ENCODE measurements at places on chromosomes 4 and X. TPM values are rescaled to one million over a fixed set of nuclear protein-coding genes. Genes with fewer than 3 reads are reported as not detected.

DNA sequence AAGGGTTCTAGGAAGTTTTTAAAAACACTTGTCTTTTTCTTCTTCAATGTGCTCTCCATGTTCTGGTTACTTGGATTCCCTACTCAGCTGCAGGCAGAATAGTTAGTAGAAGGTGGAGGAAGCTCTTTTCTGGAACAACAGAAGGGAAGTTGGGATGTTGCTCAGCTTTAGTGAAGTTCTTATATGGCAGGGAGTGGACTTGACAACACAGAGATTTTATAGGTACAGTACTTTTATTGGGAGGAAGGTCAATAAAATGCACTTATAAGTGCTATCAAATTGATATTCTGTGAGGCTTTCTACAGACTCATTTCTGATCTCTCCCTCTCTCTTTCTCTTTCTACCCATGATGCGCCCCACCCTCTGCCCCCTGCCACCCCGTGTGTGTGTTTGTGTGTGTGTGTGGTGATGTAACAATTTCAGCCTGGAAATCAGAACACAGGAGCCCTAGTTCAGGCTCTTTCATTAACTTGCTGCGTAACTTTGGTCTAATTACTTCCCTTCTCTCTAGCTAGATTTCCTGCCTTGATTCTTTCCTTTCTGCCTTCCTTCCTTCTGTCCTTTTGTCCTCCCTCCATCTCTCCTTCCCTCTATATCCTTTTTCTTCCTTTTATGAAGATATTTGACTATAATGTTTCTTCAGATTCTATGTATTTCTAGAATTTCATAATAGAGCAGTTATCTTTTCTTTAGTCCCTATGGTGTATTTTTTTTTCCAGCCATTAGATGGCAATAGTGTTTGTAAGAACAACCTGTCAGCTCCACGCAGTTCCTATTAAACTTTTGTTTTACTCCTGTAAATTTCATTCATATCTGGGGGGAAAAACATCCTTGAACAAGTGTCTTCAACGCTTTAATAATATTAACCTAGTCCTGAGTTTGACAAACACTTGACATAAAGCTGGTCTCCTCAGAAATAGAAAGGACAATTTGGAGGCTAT lies 37.1 kb downstream of the HEPH start:
- H3K27me3 ChIP-seq: no peaks in the 10 kb centered on the region
- H3K4me1 ChIP-seq: no peaks in the 10 kb centered on the region
- no peak for DNase-seq
- no peaks in the 10 kb centered on the region for H3K36me3 ChIP-seq

DNA sequence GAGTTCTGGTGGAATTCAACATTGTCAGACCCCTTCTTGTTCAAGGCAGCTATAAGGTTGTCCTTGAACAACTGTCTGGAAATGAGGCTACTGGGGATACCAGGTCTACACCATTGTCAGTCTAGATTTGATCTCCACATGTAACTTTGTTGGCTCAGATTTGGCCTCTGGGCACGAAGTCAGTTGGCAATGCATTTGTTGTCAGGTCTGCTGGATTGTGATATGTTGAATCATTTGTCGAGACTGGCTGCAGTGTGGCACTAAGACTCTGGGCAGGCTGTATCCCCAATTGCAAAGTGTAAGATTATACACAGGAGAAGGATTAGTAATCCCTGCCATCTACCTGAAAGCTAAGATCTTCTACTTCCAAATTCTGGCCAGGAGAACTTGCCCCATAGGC lies 26.5 kb downstream of the ZNF81 start:
- H3K4me3 ChIP-seq: no peak overlapping the region
- peaks cover 5% of the 10 kb centered on the region for H3K4me1 ChIP-seq
- DNase-seq: no peak
- H3K27ac ChIP-seq: peak overlapping the region; percentile 90
- no peaks in the 10 kb centered on the region for H3K27me3 ChIP-seq
- H3K36me3 ChIP-seq: no peaks in the 10 kb centered on the region

Gene KLHL13
- total RNA-seq: 5.3 TPM

Gene GABRE
- total RNA-seq: 4.9 TPM

GRCh38 chr4:153110739-153111138 lies 93.5 kb upstream of the TRIM2 start:
- H3K27me3 ChIP-seq: no peaks in the 10 kb centered on the region
- no peaks in the 10 kb centered on the region for H3K36me3 ChIP-seq
- no peak overlapping the region for H3K4me3 ChIP-seq
- H3K4me1 ChIP-seq: no peaks in the 10 kb centered on the region
- no peak overlapping the region for H3K27ac ChIP-seq

- no peak for DNase-seq
- no peaks in the 10 kb centered on the region for H3K36me3 ChIP-seq
- H3K4me1 ChIP-seq: no peaks in the 10 kb centered on the region
Observed at GRCh38 chr4:41573502-41574001, 35.6 kb downstream of the LIMCH1 start.

GRCh38 chrX:2692221-2693112 lies 1.4 kb downstream of the CD99 start:
- peaks cover 31% of the 10 kb centered on the region for H3K4me1 ChIP-seq
- DNase-seq: peak; percentile 45
- no peaks in the 10 kb centered on the region for H3K36me3 ChIP-seq
- peak overlapping the region; percentile 44 for H3K4me3 ChIP-seq
- H3K27me3 ChIP-seq: no peaks in the 10 kb centered on the region

Gene SHOX
- not detected for total RNA-seq

DNA sequence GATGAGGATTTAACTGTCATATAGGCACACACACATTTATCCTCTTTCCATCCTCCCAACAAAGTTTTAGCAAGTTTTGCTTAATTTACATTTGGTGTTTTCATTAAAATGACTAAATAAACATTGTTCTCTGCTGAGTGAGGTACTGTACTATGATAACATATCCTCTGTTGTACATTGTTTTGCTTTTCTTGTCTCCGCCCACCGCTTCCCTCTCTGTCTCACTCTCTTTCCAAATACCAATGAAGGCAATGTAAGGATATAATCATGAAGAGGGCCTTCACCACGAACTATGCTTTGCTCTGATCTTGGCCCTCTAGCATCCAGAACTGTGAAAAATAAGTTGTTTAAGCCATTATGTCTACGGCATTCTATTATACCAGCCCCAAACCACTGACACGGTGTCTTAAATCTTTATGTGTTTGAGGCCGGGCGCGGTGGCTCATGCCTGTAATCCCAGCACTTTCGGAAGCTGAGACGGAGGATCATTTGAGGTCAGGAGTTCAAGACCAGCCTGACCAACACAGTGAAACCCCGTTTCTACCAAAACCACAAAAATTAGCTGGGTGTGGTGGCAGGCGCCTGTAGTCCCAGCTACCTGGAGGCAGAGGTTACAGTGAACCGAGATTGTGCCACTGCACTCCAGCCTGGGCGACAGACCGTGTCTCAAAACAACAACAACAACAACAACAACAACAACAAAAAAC lies 65.3 kb downstream of the HPRT1 start:
- no peak for DNase-seq
- no peak overlapping the region for H3K4me3 ChIP-seq
- no peak overlapping the region for H3K27ac ChIP-seq
- no peaks in the 10 kb centered on the region for H3K4me1 ChIP-seq

- H3K27ac ChIP-seq: no peak overlapping the region
- DNase-seq: no peak
- H3K4me3 ChIP-seq: no peak overlapping the region
- H3K36me3 ChIP-seq: no peaks in the 10 kb centered on the region
- H3K27me3 ChIP-seq: no peaks in the 10 kb centered on the region
Observed at GRCh38 chr4:60605646-60606354, 594.3 kb upstream of the ADGRL3 start.

DNA sequence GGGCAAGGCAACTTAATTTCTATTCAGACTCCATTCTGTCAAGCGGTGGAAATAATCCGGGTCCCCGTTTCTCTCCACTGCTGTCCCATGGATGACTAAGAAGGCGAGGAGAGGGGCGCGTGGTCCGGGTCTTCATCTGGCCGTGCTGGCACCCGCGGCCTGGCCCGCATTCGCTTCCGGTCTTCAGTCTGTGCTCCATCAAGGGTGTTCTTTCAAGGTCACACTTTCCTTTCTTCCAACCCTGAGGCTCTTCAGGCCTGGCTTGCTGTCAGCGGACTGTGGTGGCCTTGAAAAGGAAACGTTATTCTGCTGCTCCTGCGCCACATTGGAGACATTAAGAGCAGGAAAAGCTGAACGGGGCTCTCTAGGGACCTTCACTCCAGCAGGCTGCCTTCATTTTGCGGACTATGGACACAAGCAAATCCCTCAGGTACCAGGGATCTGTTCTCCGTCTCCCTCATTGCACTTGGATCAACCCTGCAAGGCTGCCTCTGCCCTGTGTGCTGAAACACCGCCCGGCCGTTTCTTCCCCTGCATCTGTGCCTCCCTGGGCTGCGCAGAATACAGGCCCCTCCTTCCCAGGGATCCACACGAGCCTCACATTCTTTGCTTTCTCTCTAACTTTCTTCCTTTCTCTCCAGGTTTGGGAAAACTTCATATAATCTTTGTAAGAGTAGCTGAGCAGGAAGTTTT lies 5.7 kb upstream of the SLC25A4 start:
- no peaks in the 10 kb centered on the region for H3K36me3 ChIP-seq
- H3K27me3 ChIP-seq: no peaks in the 10 kb centered on the region
- no peak overlapping the region for H3K4me3 ChIP-seq
- DNase-seq: no peak

DNA sequence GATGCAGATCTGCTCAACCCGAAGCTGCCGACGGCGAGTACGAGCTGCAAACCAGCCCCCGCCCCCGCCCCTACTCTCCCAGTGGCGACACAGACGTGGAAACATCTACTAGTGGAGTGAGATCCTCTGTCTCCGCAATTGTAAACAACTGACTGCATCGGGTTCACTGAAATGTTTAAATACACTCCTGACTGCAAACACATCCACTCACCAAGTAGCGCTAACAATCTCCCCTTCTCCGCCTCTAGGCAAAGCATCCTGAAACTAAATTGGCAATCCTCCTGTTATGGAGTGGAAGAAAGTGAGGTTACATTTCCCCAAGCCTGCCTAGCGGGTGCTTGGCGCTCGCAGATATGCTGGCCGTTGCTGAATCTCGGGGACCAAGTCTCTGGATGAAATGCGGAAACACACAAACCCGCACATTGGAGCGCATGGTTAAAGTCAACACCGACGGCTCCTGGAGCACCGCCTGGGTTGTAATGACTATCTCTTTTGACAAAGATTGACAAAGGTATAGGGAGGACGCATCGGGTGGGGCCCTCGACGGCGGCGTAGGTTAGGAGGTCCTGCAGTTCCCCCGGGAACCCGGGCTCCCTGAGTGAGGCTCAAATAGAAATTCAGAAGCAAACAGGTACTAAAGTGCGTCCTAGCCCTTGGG lies 117.0 kb upstream of the TEX13C start:
- H3K27me3 ChIP-seq: no peaks in the 10 kb centered on the region
- DNase-seq: no peak
- no peak overlapping the region for H3K27ac ChIP-seq
- peak overlapping the region; percentile 1 for H3K4me3 ChIP-seq
- no peaks in the 10 kb centered on the region for H3K36me3 ChIP-seq

Gene MAGEA10
- not detected for total RNA-seq

DNA sequence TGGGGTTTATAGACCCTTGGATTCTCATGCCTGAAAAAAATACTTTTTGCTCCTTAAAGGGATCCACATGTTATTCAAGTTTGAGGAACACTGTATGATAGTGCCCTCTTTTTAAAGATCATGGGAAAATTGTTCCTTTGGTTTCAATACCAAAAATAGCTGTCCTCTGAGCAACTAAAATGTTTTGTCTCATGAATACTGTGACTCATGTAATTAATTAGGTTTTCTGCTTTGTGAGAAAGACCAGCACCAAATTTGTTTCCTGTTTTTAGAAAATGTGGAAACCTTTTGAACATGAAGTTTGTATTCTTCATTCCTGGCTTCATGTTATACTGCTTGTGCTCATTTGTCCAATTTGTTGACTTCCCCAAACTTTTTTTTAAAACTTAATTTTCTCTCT lies 127.6 kb upstream of the SH3RF1 start:
- no peak overlapping the region for H3K4me3 ChIP-seq
- no peaks in the 10 kb centered on the region for H3K27me3 ChIP-seq
- no peaks in the 10 kb centered on the region for H3K36me3 ChIP-seq

Gene STATH
- total RNA-seq: not detected

DNA sequence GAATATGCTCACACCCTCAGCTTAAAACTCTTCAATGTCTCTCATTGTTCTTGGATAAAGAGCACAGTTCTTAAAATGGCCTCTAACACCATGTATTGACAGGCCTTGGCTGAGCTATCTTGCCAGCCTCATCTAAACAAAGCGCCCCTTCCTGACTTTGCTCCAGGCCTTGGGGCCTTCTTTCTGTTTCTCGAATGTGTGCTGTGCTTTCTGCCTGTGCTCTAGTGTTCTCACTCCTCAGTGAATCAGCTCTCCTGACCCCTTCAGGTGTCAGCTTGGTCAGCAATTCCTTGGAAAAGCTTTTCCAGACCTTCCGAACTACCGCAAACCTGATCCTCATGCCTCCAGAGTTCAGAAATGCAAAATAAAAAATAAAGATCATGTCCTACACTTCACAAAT lies 346.3 kb upstream of the FSTL5 start:
- no peaks in the 10 kb centered on the region for H3K36me3 ChIP-seq
- DNase-seq: no peak
- no peak overlapping the region for H3K4me3 ChIP-seq
- peaks cover 3% of the 10 kb centered on the region for H3K27me3 ChIP-seq
- no peaks in the 10 kb centered on the region for H3K4me1 ChIP-seq

DNA sequence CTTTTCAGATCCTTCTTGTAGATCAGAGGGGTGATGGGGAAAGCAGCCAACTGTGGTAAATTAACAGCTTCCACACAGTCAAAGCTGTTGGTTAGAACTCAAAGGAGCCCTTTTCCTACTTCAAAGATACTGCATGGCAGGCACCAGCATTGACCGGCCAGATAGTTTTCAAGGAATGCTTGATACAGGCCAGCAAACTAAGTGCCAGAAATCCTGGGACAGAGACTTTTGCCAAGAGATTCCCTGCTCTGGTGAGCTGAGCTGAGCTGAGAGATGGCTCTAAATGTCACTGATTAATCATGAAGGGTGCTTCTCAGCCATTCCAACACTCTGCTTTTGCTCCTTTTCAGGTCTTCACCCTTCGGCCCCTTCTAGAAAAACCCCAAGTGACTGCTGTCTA lies 131.6 kb upstream of the MED14 start:
- H3K4me1 ChIP-seq: no peaks in the 10 kb centered on the region
- H3K4me3 ChIP-seq: no peak overlapping the region
- no peaks in the 10 kb centered on the region for H3K36me3 ChIP-seq
- H3K27me3 ChIP-seq: no peaks in the 10 kb centered on the region
- H3K27ac ChIP-seq: no peak overlapping the region
